ENCODE measurements at places on chromosomes 2 and 18.

DNA sequence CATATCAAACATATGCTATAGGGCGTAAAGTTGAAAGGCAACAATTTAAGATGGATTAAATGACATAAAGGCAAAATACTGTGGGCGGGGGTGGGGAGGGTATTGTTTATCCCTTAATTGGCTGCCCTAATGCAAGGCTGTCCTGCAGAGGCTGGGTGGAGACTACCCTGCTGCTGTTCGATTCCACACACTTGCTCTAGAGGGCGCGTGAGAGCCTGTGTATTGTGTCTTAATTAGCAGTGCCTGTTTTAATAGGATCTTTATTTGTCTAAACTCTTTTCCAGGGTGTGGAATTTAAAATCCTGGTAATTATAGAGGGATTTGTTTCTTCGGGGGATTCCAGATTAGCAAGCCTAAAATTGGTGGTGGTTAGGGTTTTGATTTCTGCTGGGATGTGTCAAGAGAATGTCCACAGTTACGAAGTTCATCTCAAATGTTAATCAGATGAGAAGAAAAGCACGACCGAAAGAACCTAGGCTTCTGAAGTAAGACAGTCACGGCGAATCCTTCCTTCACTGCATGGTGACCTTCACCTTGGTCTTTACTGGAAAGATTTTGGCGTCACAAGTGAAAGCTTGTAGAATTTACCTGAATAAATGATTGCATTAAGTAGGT, 103.5 kb upstream of the MAP3K20 start:
- DNase-seq: peak; percentile 39

- peak; percentile 8 for DNase-seq
Measured at GRCh38 chr2:171541202-171541887, 19.1 kb downstream of the CYBRD1 start.

DNA sequence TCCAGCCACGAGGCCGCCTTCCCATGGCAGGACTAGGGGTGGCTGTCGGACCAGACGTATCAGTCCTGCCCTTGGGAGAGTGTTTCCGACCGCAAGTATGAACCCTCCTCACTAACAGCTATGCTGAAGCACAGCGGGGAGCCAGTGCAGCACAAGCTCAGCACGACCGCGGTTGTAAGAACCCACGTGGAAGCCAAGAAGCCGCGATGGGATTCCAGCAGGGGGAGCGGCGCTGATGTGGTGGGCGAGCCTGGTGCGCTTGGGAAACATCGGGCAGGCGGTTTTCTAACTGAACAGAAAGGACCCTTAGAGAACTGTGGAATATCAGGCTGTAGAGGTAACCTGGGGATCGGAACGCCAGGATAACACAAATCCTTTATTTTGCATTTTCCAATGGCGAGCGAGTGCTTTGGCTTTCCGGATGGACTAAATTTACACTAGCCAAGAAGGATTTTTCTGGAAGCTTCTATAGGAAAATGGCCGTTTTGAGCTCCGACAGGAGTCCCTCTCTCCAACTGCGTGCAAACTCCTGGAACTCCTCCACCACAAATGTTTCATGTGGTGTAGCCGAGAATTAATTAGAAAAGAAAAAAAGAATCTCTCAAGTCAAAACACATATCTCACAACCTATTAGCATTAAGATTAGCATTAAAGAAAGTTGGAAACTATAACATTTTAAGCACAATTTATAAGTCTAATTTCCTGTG, 132.0 kb upstream of the MYCN start:
- no peak for DNase-seq

DNA sequence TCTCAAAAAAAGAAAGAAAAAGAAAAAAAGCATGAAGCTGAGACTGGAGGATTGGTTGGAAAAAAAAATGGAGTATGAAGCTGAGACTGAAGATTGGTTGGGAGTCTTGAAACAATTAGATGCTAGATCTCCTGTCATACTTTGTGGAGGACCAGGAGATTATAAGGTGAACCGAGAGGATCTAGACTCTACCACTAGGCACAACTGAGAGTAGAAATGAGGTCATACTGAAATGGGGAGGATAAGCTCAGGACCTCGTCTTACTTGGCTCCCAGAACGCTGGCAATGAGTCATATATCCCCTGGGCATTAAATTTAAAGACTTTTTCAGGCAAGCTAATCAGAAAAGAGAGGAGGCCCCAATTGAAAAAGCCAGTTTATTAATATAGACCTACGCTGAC, 3.3 kb upstream of the ORC2 start:
- peak; percentile 46 for DNase-seq

- DNase-seq: no peak
Measured at GRCh38 chr2:168174756-168175155, 72.6 kb downstream of the STK39 start.

DNA sequence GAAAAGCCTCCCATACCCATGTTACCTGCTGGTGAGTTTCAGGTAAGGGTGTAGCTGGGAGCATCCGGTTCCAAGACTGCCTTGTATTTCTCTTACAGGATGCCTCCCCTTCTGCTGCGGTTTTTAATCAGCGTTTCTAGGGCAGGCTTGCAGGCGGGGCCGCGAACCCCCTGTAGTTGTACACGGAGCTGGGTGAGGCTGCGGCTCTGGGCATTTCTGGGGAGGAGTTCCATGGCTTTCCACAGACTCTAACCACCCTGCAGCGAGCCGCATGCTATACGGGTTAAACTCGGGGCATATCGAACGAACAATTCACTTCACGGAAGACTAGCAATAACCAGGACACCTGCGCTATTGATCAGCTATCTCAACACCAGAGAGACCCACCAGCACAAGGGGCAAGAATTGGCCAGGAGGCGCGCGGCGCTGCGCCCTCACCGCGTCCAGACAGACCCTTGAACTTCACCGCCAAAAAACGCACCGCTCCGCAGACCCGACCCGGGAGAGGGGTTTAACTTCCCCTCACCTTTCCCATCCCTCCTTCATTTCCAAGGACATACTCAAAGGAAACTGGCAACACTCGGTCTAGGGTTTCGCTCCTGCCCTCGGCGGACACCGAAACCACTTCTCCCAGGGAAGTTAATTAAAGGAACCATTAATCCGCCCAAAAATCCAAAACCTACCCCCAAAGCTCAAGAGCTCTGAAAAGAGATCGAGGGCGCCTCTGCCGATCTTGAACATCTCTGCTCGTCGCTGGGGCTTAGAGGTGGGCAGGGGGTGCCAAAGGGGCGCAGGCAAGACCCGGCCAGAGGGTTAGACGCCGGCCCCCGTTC, 909 bp downstream of the TGFA start:
- peak; percentile 80 for DNase-seq

DNA sequence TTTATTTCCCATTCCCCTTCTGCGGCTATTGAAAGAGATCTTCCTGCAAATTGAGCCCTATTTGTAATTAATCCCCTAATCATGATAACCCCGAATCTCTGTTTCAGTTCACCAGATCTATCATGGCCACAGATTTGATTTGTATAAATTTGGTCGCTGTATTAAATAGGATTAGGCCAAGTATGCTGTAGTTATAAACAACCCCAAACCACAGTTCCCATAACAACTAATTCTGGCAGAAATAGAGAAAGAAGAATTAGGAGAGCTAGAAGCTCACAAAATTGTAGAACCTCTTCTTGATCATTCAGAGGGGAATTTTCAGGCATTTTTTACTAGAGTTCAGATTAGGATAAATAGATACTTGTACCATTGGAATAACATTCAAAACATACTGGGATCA, 433.7 kb upstream of the TNP1 start:
- no peak for DNase-seq

DNA sequence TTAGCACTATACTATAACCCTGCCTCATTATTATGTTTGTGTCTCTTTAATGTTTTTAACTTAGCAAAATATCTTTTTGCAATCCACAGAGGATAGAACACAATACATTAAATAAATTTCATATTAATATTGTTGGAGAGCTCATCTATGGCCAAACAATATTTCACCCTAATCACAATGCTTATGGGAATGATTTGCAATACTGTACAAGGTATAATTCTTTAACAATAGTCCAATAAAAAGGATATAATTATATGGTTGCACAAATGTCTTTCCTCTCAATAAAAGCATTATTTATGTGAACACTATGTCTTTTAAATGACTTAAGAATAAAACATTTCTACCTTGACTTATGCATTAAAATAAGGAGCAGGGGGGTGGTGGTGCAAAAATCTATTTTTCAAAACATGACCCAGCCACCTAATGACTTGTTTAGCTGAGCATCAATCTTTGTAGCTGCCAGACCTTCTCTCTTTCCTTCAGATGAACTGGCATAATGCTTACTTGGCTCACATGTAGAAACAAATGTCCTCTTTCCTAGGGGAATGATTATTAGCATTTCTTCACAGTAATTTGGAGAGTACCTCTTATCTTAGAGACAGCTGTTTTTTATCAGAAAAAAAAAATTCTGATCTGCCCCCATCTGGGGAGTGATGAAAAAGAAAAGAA, 1933.6 kb upstream of the LRRTM1 start:
- DNase-seq: no peak

GRCh38 chr2:153387203-153387602, 91.4 kb downstream of the RPRM start:
- DNase-seq: no peak

DNA sequence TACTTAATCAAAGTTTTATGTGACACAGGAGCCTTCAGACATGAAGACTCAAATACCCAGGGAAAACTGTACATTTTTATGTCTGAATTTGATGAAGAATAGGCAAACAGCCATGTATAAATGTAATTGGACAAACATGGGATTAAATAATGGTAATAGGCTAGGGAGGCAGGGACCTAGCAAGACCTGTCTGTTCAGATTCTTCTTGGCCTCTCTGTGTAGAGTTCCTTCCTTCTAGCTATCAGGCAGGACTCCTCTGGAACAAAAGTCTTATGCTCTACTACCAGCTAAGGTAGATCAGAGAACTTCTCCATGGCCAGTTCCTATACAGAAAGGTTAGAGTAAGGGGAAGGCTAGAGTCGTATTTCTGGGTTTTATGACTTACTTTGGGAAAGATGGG, 9.5 kb upstream of the PARD3B start:
- no peak for DNase-seq

GRCh38 chr2:140465301-140465700, 1665.5 kb downstream of the LRP1B start:
- no peak for DNase-seq

- peak; percentile 75 for DNase-seq
Measured at GRCh38 chr2:237456200-237456843, 30.7 kb upstream of the MLPH start.

DNA sequence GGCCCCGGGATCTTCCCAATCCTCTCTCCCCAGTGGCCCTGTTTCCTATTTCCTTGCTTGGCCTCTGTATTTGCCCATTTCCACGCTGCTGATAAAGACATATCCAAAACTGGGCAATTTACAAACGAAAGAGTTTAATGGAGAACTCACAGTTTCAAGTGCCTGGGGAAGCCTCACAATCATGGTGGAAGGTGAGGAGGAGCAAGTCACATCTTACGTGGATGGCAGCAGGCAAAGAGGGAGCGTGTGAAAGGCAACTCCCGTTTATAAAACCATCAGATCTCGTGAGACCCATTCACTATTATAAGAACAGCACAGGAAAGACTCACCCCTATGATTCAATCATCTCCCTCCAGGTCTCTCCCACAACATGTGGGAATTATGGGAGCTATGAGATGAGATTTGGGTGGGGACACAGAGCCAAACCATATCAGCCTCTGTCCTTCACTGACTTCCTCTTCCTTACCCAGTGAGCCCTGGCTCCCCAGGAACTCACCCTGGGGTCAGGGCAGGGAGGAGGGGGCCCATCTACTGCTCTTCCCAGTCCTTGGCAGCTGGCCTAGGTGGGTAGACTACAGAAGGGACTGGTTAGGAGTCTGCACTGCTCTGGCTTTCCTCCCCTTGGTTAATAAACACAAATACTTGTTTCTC, 105.8 kb upstream of the MYCN start:
- no peak for DNase-seq

DNA sequence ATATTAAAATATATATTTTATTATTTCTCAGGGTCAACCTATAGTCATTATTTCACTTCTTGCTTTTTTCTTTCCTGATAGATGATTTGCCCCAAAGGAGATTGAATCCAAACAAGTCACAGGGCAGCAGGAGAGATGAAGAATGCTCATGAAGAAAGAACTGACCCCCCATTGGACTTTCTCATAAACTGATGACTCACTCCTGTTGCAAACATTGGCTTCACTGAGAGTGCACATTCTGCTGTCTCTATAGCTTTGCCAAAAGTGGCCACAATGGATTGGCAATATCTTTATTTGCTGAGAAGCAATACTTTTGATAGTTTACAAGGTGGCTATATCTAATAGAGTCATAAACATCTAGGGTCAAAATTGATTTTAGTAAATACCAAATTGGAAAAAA, 55.9 kb upstream of the ZNF385B start:
- DNase-seq: peak; percentile 21

DNA sequence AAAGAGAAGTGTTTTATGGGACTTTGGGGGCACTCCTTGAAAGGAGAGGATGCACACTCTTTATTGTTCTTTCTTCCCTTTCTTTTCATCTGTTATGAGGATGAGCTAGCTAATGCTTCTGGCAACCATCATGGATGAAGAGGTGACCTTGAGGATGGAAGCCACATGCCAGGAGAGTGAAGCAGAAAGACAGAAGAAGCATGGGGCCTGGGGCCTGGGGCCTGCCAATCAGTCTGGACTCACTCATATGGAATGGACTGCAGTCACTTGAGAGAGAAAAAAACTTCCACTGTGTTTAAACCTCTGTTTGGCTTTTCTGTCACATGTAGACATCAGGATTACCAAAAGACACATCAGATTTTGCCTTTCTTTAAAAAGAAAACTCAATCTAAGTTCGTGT, 35.8 kb upstream of the ZFP36L2 start:
- DNase-seq: no peak

- DNase-seq: no peak
Measured at GRCh38 chr2:222738809-222739208, 67.4 kb downstream of the MOGAT1 start.

- peak; percentile 8 for DNase-seq
Measured at GRCh38 chr18:33844232-33844631, 266.2 kb downstream of the ASXL3 start.

DNA sequence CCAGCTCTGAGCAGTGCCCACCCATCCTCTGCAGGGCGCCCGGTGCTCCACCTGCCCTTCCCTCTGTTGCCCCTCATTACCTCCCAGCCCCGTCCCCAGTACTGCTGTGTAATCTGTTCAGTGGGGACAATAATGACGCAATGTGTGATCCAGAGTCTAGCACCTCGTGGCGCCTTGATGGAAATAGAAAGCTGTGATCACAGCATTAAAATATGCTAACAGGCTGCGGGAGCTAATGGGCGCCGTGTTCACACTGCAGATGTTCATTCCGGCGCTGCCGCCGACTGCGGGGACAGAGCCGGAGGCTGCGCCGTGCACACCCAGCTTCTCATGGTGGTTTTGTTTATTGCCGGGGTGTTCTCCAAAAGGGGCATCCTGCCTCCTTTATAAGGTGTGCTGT, 235.2 kb downstream of the LDLRAD4 start:
- DNase-seq: no peak
